Umbilical cord (tissue), 2 donors: ENCODE measurements at places on chromosomes 16 and 17.

- DNase-seq = no peak
Observed at GRCh38 chr17:73503560-73503959, 140.7 kb downstream of the SDK2 start.

DNA sequence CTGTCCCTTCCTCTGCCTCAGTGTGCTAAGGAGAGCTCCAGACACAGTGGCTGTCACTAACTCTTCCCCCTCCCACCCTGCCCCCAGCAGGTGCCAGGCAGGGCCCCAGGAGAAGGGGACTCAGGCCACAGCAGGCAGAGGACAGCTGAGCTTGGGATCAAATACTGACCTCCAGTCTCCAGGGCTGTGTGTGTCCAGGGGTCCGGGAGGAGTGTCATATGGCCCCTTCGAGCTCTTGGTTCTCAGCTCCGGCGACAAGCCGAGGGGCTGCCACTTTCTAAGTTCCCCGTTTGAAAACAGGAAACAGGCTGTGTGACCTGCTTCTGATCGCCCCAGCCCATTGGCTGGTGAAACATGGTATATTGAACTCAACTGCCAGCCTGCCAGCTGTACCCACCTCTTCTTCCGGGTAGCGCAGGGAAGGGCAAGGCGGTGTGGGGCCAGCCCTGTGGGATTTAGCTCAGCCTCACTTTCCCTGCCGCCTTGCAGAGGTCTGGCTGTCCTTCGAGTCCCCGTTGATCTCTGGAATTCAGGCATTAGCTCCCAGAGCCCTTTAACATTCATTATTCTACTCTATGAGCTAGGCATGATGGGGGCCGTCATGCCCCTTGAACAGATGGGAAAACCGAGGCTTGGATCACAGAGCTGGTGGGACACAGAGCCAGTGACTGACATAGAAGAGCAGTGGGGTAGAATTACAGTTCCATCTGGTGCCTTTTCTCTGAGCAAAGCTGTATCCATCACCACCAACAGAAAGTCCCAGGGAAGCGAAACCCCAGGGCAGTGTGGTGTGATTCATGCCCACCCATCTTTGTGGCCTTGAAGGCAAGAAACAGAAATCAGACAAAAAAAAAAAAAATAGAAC, at the start of gene SNX20:
SNX20 (minus strand) TSS at position 292 of the 865 bp plus-strand sequence. CDS start 3,786 bp downstream, outside the sequence.
- DNase-seq = no peak

GRCh38 chr16:23889189-23889588, 53.4 kb downstream of the PRKCB start:
- no peak for DNase-seq

GRCh38 chr16:84359326-84359725, 9.0 kb upstream of the ATP2C2 start:
- no peak for DNase-seq

GRCh38 chr17:59652119-59652518, 32.4 kb downstream of the CLTC start:
- DNase-seq = no peak

DNA sequence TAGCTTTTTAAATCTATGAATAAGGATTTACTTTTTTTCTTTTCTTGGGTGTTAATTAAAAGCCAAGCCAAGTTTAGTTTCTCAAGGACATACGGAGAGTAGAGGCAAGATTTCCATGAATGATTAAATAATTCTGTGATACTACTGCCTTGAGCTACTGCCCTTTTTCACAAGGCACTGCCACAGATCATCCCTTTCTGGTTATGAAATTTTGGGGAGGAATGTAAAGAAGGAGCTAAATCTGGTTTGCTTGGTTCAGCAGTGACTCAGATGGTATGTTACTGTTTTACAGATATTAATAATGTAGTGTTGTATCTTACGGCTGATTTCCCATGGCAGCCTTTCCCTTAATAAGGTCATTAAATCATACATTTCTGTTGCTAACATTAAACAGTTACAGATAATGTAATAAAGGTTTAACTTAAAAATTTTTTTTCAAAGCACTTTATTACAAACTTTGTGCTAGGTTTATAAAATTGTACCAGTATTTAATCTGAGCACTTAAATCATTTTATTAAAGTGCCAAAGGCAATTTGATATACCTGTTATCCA, 2.6 kb downstream of the WSB1 start:
- DNase-seq = peak; percentile 82

GRCh38 chr16:58448890-58449289, 51.1 kb upstream of the NDRG4 start:
- DNase-seq = peak; percentile 62

DNA sequence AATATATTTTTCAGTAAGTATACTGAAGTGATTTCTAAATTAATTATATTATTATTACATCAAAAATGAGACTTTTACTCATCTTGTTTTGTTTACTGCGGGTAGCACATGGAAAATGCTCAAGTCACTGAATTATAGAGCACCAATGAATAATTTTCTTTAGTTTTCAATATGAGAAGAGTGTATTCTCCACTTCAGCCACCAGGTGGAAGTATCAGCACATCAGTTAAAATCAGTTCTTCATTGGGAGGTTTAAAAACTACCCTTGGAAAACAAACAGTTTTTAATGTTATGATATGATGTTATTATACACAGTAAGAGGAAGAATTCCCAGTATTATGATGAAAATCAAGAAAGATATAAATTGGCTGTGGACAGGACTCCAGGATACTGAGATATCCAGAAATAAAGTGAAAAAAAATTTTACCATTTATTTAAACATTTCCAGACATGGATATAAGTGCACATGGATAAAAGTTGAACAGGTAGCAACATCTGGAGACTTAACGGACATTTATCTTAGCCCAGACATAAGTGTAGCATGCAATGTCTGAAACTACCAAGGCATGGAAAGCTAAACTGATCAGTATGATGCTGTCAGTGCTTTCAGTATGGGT, 467.3 kb downstream of the KCNJ2 start:
- peak; percentile 45 for DNase-seq

DNA sequence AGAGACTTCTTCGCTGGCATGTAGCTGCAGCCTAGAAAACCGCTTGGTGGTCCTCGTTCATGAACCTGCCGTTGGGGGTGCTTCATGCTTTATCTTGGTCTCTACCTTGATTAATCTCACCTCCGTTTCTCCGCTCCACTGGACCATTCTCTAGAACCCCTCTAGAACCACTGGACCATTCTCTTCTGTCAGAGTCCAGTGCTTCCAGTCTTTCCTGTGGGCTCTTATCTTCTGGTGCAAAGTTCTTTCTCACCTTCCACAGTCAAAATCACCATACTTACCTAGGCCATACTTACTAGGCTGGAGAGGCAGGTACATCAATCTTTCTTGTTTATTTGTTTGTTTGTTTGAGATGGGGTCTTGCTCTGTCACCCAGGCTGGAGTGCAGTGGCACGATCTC, 71.4 kb downstream of the PITPNC1 start:
- no peak for DNase-seq

GRCh38 chr17:9755083-9755482, 36.3 kb downstream of the DHRS7C start:
- DNase-seq = no peak

GRCh38 chr17:31674717-31675349, 184.2 kb downstream of the COPRS start:
- DNase-seq = no peak

DNA sequence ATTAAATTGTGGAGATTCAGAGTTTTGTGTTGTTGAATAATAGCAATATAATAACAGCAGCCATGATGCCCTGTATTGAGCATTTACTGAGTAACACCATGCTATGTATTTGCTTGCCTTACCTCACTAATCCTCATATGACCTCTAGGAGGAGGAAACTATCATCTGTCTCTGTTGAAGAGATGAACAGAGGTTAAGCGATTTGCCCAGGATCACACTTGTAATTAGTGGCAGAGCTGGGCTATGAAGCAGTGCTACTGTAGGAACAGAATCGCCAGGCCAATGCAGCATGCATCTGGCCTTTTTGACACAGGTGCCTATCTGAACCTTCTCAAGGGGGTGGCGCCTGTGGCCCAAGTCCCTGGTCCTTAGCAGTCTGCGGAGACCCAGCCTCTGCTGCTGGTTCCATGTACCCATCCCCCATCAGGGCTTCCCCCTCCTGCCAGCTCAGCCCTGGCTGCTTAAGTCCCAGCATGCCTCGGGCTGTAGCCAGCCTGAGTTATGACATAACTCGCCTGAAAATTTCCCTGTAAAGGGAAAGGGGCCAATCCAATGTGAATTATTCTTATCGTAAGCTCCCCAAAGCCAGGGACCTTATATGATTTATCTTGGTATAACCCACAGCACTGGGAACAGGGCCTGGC, 50.4 kb upstream of the HS3ST2 start:
- peak; percentile 70 for DNase-seq

DNA sequence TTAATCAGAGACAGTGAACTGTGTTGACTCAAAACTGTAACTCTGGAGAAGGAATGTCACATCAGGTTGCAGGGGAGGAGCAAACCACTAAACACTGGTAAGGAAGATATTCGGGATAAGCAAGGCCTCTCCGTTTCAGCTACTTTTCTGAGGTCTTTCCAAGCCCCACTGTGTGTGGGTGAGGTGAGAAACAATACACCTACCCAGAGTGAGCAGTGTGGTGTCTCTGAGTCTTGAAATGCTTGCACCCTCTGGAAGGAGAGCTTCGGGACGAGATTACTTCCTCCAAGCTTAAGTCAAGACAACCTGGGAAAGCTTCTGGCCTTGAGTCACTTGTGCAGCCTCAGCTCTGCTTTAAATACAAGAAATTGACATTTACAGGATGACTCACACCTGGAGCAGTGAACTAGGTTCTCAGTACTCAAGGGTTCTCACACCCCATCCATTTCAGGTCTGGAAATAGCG, 2.5 kb upstream of the MAP3K14 start:
- DNase-seq = no peak

- DNase-seq = peak; percentile 48
Observed at GRCh38 chr17:49447628-49448302, 33.1 kb upstream of the PHB1 start.

GRCh38 chr16:27169511-27170071, 33.7 kb upstream of the KDM8 start:
- DNase-seq = no peak

- DNase-seq = no peak
Observed at GRCh38 chr16:6600167-6600566, 732.5 kb upstream of the RBFOX1 start.

DNA sequence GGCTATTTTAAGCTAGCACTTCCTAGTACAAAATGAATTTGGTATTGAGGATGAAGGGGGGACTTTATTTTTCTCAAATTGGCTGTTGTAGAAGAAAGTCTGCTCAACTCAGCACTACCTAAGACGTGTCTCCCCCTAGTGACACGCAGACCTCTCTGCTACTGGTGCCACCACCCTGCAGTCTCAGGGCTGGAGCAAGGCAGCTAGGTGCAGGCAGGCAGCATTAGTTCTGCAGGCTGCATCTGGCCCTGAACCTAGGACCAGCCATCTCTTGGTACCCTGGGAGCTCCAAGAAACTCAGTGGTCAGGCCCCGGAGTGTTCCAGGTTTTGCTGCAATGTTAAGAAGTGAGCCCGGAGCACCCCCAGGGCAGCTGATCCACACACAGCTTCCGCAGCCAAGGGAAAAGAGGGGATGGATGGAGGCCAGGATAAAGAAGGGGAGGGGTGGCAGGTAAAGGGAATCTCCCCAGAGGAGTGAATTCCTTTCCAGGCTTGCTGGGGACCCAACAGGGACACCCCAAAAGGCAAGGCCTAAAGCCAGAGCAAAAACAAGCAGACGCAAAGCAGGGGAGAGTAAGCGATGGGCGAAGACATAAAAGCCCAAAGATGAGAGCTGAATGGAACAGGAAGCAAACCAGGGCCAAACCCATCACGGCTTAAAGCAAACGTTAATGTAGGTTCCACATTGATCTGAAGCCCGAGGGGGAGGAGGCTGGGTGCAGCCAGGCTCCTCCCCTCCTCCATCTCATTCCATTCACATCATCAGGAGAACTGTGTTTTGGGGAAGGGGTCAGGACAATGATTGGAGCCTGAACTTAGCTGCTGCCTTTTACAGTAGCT, 200.5 kb downstream of the ZFHX3 start:
- DNase-seq = no peak

GRCh38 chr17:59367657-59368045, 36.2 kb downstream of the YPEL2 start:
- no peak for DNase-seq

GRCh38 chr17:18027280-18027679, 11.7 kb downstream of the ATPAF2 start:
- no peak for DNase-seq

DNA sequence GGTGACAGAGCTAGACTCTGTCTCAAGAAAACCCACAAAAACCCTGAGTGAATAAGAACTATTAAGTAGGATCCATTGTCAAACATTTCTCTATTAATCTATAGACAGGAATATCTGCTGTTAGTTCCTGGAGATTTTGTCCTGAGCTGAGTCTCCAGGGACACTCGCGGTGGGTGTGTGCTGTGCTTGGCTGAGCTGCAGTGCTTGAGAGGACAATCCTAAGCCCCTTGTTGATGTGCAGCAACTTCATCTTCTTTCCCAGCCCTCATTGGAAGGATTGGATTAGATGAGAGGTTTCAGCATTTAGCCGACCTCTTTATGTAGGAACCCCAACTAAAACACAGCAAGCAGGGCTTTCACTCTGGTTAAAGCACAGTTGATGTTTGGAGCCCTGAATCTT, 33.3 kb downstream of the NDEL1 start:
- no peak for DNase-seq

GRCh38 chr17:58529275-58529674, 14.8 kb upstream of the MTMR4 start:
- DNase-seq = no peak

DNA sequence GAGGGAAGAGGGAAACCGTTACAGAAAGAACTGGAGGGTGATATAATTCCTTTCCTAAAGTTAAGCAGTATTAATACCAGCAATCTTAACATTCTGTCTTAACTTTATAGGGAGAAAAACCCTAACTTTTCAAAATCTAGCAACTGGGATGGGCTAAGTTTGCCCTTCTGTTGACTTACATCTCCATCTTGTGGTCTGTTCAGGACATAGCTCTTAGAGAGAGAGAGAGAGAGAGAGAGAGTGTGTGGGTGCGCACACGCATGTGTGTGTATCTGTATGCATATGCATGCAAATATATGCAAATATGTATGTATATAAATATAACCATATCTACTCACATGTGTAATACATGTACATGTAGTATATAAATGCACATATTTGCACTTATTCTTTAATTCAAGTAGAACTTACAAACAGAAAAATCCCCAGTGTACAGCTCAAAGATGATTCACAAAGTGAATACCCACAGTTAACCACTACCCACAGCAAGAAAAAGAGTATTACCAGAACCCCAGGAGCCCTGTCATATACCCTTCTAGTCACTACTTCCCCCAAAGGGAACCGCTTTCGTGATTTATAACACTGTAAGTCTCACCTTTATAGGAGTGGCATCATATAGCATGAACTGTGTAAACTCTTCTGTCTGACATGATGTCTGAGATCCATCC, 46.5 kb downstream of the STX8 start:
- DNase-seq = peak; percentile 26

DNA sequence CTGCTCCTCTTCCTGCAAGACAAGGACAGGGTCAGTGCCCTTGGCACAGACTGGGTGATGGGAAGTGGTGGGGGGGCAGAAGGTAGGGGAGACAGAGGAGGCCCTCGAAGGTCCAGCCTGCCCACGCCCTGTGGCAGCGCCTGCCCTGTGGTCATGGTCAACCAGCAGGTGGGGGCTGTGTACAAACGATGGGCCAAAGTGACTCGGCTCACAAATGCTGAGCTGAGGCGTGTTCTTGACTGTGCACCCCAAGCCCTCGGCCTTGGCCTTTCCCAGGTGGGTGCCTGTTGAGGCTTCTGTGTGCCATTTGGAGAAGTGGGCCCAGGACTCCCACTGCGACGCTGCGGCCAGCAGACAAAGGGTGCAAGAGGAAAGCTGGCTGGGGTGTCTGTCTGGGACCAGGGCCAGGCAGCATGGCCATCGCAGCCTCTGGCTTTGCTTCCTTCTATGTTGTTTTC, 22.6 kb downstream of the MXRA7 start:
- no peak for DNase-seq
